ENCODE measurements at places on chromosomes 6 and 20.

DNA sequence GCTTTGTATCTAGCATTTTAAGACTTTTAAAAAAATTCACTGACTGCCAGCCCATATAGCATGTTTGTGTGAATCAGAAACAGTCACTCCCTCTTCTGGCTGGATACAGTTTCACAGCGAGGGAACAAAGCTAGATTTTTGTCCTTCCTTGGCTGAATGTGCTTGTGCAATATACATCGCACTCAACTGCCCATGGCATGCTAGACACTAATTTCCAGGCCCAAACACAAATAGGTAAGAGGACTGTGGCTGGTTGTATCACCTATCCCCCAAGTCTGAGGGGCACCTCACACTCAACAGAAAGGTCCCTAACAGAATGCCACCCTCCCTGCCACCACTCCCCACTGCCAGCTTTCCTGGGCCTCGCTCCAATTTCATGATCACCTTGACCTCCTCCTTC is 16.2 kb upstream of the BLCAP start:
- no peak for DNase-seq

- DNase-seq: no peak
Observed at GRCh38 chr6:447381-448165, 56.0 kb downstream of the IRF4 start.

- no peak for DNase-seq
Observed at GRCh38 chr6:17907406-17908229, 79.8 kb downstream of the KIF13A start.

DNA sequence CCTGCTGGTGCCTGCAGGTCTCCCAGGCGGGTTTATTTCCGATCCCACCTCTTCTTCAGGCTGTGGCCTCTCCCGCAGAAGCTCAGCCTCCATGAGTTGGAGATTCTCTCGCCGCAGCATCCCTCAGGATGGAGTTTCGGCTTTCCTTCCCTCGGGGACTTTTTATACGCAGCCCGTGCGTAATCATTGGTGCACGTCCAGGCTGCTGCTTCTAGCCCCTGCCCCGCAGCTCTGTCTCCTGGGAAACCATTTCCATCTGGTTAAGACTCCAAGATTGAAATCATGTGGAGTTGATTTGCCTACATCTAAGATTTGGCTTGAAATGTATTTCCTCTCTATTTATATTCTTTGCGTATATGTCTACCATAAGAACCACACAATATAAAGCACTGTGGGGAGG is 46.7 kb upstream of the CARMIL1 start:
- no peak for DNase-seq

DNA sequence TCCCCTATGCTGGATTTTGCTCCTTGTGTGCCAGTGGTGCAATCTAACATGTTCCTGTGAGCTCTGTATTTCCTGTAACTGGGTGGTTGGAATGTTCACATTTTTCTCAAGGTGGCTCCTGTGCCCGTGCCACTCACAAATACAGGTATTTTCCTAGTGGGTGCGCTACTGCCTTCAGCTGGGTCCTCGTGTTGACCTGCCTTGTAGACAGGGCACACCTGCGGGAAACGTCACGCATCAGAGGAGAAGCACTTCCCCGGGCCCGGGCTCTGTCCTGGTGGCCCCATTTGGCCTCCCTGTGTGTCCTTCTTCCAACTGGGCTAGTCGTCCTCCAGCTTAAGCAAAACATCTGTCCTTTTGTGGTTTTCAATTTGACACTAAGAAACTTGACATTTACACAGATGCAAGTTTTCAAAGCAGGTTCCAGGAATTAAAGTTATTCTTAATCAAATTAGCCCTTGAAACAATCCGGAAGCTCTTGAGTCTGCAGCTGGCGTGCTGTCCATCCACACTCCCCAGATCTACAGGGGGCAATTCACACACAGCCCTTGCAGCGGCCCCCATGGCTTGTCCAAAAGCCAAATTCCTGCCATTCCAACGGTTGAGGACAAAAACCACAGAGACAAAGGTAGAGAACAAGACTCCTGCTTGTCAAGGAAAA is 275.1 kb downstream of the CDC5L start:
- DNase-seq: no peak

- no peak for DNase-seq
Observed at GRCh38 chr6:156316583-156317125, 460.5 kb upstream of the ARID1B start.

- DNase-seq: no peak
Observed at GRCh38 chr20:25030649-25031207, 27.2 kb downstream of the ACSS1 start.

GRCh38 chr6:148881593-148882311 is 134.9 kb downstream of the UST start:
- no peak for DNase-seq

DNA sequence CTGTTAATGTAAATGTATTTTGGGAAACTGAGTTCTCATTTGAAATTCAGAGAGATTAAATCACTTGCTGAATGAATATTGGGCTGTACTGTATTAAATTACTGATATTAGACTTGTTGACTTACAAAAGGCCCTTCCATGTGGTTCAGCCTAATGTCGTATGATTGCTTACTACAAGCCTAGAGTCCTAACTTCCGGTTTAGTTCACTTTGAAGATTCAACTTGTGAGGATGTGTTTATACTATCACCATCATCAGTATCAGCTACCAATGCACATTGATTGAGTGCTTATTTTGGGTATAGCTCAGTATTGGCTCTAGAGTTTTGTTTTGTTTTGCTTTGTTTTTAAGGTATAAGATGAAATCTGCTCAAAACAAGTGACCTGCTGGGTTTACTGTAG is 48.3 kb downstream of the FAM217A start:
- DNase-seq: no peak

DNA sequence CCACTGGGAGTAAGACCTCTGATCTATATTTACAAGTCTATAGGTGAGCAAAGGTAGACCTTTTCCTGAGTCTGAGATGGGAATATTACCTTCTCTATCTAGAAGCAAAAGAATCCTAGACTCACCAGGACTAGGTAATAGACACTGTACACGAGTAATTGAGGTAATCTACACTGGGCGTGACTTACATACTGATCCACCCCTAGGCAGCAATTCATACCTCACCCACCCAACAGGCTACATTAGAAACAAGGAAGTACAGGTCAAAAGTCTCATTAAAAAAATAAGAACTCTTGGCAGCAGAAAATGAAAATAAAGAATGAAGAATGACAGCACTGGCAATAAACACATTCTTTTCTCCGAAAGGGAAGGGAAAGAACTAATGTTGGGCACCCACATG is 7.6 kb downstream of the CSNK2A1 start:
- no peak for DNase-seq

DNA sequence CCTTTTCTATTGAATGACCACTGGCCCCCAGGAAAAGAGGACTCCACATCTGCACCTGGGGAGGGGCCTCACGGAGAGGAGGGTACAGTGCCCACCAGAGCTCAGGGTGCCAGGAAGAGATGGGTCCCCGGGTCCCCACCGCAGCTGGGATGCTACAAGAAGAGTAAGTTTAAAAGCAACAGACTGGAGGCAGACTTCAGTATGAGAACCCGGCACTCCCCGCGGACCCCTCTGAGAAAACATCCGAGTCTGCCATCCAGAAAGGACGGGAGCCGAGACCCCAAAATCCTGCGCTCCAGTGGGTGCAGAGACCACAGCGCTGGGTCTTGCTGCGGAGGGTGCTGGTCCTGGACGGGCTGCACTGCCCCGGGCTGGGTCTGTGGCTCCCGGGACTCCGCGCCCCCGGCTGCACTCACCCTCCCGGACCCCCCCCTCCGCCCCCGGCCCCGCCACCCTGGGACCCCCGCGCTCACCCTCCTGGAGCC is 350 bp downstream of the HELZ2 start:
- DNase-seq: no peak

DNA sequence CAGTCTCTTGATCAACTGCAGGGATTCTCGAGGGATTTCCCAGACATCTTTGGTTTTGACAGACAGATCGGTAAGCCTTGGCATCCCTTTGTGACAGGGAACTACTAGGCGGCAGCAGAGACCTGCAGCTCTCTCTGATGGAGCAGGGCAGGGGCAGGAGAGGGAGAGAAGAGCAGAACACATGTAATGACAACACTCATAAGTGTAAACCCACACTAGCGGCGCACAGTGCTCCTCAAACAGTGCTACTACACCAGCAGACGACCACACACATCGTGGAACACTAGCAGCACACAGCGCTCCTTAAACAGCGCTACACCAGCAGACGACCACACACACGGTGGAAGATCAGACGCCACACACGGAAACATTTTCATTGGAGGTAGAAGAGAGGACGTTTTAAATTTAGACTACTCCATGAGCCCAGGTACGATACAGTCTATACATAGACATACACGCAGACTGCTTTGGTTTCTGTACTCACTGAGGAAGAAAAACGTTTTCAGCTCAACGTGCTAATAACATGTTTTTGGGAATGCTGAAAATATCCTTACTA is 94.5 kb upstream of the TRAF3IP2 start:
- DNase-seq: no peak

GRCh38 chr20:58877050-58877975 is 24.8 kb downstream of the GNAS start:
- no peak for DNase-seq

- no peak for DNase-seq
Observed at GRCh38 chr6:42407379-42407778, 44.3 kb downstream of the TRERF1 start.

- no peak for DNase-seq
Observed at GRCh38 chr6:28807682-28808280, 116.0 kb downstream of the TRIM27 start.

DNA sequence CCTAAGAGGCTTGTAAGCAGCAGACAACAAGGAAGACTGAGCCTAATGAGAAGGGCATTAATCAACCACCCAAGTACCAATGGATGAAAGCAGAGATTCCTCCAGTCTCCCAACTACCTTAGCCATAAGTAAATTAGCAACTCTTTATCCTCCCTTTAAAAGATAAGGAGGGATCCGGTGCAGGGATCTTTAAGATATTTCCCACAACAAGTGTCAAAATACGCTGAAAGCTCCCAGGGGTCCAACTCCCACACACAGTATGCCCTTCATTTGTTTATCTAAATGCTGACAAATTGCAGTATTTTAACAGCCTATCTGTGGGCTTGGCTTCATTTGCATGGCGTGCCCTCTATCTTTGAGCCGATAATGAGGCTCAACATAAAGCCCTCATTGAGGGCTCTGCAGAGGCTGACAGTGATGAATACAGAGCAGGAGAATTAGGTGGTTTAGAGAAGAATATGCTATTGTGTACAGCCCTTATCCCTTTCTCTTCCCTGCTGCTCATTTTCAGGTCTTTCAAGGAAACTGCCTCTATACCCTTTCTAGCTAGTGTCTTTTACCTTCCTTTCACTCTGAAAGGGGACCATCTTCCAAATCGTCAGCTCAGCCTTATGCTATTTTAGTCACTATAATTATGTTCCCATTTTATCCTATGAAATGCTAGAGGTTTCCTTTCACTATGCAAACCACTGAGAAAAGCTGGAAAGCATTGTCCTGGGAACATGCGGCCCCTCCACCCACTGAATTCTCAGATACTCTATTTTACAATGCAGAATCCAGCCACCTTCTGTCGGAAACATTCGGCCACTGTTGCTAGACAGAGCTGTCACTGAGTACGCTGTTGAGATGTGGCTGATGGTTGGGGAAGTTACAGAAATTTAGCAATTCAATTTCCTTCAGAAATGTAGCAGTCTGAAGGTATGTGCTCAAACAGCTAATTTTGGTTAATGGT is 575.2 kb upstream of the JAG1 start:
- DNase-seq: no peak

DNA sequence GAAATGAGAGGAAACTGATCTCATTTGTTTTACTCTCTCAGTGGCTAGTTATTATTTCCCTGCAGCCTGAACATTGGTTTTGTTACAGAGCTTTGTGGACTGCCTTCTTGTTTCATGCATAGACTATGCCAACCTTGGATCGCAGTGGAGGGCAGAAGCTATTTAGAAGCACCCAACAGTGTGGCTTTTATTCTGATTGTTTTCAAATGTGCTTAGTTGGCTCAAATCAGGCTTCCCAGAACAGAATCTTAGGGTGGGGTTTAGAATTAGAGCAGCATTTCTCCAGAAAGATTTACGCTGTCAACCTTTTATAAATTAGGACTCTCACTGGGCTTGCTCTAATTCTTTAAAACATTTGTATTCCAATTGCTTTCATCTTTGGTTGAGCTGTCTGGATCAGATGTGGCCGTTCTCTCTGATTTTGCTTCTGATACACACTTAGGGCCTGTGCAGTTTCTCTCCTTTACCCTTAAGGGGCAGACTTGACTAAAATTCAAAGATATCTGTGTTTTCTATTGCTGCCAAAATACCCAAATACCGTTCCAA is 210.3 kb downstream of the BCKDHB start:
- no peak for DNase-seq

GRCh38 chr6:156988276-156989158 is 211.3 kb downstream of the ARID1B start:
- no peak for DNase-seq
